ENCODE measurements at places on chromosomes 7 and 10.

- DNase-seq, result no peak
Observed at GRCh38 chr7:106073701-106074100, 38.4 kb downstream of the SYPL1 start.

DNA sequence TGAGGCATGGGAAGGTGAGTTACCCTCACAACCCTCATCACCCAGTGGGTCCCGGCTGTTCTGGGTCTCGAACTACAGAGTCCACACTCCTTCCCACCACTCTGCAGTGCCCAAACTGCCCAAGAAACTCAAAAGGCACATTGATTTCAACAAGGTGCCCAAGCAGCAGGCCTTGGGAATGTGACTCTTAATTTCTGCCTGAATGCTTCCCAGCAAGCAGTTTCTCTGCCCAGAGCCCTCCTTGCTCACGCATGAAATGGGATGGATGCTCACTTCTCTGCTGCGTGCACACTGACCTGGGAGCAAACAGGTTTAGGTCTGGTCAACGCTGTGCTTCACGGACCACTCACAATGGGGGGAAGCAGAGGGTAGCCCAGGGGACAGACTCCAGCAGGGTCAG is 77.9 kb downstream of the GRB10 start:
- no peak for DNase-seq

GRCh38 chr10:76248649-76249200 is 817.3 kb downstream of the LRMDA start:
- no peak for DNase-seq

DNA sequence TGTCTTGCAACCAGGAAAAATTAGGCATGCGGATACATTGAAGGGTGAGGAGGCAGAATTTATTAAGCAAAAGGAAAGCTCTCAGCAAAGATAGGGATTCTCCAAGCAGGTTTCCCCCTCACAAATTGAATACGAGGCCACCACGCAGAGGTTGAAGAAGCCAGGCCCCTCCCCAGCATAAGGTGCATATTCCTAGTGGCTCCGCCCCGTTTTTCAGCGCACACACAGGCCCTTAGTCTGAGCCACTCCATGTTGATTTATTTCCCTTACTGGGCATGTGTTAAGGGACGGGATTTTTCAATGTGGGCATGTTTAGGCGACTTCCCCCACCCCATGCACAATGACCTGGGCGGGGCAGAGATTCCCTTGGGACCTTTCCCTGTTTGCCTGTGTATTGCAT is 24.9 kb downstream of the PPP2R2D start:
- no peak for DNase-seq

GRCh38 chr7:34093276-34093675 is 187.9 kb downstream of the BMPER start:
- no peak for DNase-seq

DNA sequence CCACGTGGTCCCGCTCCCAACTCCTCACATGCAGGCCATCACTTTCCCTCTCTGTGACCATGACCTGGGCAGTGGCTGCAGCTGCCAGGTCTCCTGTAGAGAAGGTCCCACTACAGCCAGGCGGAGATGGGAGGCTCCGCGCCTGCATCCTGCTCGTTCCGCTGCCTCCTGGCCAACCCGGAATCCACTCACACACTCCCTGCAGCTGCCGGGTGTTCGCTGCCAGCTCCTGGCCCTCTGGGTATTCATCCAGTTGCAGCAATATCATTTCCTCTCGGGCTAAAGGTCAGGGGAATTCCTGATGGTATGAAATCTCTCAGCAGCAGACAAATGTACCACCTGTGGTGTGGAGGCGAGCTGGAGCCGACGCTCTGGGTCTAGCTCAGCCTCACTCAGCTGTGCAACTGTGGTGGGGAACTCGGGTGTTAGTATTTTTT is 65.7 kb downstream of the TLL2 start:
- DNase-seq, result no peak

DNA sequence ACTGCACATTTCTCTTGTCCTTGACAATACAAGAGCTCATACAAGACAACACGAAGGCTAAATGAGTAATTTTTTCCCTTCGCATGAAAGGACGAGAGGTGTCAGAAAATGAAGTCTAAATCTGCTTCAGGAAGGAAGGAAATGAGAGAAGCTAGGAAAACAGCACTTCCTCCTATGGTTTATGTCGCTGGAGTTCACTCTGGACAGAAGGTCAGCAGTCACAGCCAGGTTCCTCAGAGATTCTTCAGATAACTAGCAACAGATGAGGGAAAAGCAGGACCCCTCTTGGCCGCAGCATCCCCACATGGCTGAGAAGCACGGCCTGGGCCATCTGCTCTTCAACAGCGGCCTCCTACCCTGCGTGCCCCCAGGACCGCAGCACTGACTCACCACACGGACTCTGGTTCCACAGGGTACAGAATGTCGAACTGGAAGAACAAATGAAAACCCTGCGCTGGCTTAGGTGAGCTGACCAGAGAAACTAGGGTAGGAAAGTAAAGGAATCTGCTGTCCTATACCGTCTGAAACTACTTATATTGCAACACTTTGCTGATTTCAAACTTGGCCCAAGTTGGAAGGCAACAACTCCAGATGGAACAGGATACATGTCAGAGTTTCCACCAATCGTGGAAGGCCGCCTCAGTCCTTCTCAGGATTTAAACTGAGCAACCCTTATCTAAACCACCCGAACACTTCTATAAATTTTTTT is 26.3 kb downstream of the DNMBP start:
- DNase-seq, result no peak

- no peak for DNase-seq
Observed at GRCh38 chr7:100886142-100886935, 3.2 kb downstream of the UFSP1 start.

DNA sequence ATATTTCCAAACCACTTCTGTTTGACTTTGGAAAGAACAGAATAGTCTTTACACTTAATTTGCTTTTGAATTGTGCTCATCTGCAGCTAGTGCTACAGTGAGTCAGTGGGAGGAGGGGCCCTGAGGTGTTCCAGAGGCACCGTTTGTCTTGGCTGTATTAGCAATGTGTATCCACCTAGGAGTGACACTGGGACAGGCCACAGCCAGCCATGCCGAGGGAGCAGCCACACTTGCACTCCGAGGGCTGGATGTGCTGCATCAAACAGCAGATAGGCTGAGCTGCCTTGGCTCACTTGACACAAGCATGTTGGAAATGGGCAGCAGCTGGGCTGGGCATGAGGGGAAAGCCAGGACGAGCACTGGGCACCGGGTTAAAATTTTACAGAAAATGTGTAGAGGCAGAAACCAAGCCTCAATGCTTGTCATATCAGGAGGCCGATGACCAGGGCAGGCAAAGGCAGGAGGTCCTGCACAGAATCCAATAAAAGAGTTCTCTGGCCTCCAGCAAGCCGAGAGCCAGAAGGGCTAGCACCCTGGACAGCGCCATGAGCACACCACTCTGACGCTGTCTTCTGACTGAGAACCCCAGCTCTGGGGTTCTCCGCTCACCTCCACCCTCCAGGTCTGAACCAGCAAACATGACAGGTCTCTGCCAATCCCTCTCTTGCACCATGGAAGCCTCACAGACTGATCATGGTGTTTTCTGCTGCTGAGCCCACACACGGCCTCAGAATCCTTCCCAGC is 163.3 kb downstream of the GRID1 start:
- peak; percentile 38 for DNase-seq

- no peak for DNase-seq
Observed at GRCh38 chr10:6128591-6129251, 39.9 kb downstream of the RBM17 start.
